ENCODE measurements at places on chromosomes 6 and 20.
A peak's percentile ranks its signal among the peaks of the same experiment; 100 is the strongest.

DNA sequence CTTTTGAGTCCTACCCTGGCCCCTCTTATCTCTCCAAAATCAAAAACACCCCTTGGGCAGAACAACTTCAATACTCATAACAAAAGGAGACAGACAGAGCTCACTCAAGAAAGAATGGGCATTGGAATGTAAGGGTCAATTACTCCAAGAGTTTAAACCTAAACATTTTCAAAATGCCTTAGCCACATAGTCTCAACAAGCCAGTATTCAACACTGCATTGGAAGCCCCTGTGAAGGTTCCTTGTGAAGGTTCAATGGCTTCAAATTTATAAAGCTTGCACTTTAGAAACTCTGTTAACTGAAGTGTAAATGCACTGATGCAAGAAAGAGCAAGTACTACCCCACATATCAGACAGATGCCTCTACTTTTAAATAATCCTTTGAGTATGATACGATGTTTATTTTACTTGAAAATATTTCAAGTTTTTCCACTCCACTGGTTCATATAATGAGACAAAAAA lies 139.1 kb upstream of the LAMP5 start:
- DNase-seq, result no peak

GRCh38 chr6:93621442-93621841 lies 202.1 kb upstream of the EPHA7 start:
- no peak for DNase-seq

DNA sequence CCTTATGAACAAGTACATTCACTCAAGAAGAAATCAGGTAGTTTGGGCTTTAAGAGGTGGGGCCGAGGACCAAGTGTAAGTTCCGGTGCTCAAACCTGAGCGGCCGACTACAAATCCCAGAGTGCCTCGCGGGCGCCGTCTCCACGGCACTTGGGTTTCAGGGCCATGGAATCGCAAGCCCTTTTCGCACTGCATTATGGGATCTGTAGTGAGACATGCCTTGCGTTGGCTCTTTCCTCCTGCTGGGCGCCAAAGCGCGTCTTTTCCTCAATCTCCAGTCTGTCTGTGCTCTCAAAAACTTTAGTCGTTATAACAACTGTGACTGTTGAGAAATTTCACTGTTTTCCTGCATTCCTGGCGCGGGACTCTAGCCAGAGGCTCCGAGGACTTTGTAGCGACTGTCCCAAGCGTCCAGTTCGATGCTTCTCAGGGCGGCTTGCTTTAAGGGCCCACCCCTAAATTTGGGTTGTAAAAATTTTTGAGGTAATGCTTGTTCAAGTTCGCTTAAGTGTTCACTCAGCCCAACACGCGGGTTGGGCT lies 408 bp upstream of the FBXO9 start:
- peak; percentile 96 for DNase-seq

DNA sequence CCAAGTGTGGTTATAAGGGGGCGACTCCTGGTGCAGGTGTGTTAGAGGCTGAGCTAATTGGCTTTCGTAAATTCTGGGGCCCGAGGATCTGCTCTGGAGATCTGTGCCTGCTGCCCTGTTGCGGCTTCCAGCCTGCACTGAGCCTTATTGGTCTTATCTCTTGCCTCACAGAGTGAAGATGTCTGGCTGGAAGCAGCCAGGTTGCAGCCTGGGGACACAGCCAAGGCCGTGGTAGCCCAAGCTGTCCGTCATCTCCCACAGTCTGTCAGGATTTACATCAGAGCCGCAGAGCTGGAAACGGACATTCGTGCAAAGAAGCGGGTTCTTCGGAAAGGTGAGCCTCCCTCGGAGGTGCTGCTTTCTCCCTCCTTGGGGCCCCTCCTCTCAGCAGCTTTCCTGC lies 20.0 kb downstream of the PRPF6 start:
- DNase-seq, result no peak

DNA sequence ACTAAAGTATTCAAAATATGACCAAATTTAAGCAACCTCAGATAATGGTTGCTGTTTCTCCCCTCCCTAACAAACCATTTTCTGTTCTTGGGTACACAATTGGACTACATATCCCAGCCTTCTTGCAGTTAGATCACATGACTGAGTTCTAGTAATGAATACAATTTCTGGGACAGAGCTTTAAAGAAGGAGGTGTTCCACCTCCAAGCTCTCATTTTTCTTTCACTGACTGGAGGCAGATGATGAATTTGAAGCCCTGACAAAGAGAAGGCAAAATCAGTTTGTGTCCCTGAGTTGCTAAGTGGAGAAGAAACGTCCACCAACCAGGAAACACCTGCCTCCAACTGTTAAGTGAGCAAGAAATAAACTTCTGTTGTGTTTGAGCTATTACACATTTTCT lies 117.2 kb downstream of the LCA5 start:
- no peak for DNase-seq

GRCh38 chr20:48620507-48621375 lies 207.1 kb downstream of the PREX1 start:
- peak; percentile 64 for DNase-seq

- DNase-seq, result no peak
These were observed 45.1 kb downstream of the FRK start for GRCh38 chr6:116015561-116015960.

- peak; percentile 1 for DNase-seq
These were observed 2.7 kb downstream of the SLC17A2 start for GRCh38 chr6:25927756-25928216.

GRCh38 chr20:20407891-20408805 lies 40.2 kb downstream of the INSM1 start:
- peak; percentile 11 for DNase-seq

DNA sequence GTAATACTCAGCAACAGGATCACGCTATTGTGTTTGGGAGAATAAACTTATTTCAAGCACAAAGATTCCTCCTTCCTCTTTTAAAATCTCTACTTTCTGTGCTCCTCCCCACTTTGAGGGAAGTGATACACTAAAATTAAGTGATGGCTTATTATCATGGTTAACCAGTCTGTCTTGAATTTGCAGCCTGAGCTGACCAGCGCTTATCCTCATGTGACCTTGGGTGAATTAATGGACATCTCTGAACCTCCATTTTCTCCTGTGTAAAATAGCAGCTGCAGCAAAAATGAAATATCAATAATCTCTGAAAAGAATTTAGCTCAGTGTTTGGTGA lies 222.6 kb downstream of the BCAS1 start:
- DNase-seq, result no peak

DNA sequence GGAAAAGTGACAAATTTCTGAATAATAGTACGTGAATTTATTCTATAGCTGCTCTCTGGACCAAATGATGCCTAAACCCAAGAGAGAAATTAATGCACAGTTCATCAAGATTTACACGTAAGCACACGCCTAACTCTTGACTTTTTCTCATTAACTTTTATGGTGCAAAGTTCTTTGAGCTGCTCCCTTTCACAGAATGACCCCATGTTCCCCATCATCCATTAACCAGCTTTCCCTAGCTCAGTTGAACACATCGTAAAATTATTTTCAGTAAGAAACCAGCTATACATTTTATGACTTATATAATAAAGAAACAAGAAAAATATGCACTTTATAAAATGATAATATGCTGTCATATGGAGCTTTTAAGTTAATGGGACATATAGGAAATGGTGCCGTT lies 54.3 kb downstream of the ID4 start:
- DNase-seq, result no peak

DNA sequence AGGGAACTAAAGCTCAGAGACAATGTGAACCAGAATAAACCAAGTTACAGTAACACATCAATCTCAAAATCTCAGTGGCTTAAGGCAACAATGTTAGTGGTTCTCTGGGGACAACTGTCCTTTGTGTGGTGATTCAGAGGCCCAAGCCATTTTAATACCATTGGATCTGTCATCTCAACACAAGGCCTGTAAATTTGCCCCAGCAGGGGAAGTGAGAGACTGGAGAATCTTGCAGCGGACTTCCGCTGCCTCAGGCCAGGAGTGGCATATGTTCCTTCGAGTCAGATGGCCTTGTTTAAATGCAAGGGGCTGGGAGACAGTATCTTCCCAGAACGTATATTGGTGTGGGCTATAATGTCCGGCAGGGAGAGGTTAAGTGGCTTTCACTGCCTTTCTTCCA lies 126.0 kb downstream of the CD83 start:
- DNase-seq, result no peak

DNA sequence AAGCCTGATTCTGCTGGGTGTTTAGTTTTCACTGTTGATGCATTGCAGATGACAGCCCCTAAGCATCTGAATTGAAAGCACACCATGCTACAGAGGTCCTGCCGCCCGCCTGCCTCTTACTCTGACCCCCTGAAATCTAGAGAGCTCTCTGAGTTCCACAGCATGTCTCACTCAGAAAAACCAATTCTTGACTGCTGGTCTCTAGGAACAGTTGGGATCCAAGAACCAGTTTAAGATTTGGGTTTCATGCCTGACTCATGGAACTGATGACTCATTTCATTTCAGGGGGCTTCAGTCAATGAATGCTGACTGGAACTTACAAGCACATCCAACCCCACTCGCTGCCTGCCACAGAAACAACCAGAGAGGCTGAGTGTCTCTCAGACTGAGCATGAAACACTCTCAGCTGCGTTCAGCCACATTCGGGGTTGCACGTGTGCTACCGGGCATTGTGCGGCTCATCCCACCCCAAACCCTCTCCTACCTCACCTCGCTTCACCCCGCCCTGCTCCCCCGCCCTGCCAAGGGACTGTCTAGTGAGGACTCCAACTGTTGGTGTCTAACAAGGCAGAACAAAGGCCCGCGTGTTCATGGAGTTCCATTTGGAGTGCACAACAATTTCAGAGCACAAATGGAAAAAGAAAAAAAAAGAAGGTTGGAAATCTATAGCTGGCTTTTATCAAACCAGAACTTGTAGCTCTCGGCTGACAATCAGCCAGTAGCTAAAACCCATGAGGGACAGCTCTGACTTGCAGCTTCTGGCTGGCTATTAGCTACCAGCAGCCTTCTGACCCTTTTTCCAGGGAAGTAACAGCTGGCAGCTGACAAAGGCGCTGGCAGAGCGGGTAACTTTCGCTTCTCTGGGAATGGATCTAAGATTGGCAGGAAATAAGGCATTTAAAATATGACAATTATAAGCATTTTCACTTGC lies 20.0 kb upstream of the TRAF3IP2 start:
- no peak for DNase-seq

GRCh38 chr6:41679696-41680095 lies 41.4 kb downstream of the MDFI start:
- DNase-seq, result no peak

DNA sequence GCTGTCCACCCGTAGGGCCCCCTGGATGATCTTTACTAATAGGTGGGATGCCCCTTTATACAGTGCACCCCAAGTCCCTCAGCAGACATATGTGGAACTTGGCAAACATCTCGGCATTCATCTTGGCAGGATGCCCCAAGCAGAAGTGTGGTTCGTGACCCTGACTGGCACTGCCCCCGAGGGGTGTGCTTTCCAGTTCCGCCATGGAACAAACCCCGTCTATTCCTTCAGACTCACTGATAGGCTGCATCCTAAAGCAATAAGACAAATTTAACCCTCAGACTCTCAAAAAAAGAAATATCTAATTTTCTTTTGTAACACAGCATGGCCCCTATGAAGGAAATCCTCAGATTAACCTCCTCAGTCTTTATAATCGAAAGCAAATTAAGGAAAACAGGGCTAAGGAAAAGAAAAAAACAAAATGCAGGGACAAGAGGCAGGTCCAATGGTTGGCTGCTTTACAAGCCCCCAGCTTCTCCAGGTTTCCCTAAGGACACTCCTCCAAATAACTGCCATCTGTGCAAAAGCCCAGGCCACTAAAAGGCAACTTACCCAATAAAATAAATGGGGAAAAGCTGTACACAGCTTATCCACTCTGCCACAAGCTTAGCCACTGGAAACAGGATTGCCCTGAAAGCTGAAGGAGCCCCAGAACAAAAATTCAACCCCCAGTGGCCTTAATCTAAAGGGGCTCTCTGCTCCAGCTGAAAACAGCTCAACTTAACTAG lies 30.5 kb upstream of the RIPK1 start:
- DNase-seq, result no peak

DNA sequence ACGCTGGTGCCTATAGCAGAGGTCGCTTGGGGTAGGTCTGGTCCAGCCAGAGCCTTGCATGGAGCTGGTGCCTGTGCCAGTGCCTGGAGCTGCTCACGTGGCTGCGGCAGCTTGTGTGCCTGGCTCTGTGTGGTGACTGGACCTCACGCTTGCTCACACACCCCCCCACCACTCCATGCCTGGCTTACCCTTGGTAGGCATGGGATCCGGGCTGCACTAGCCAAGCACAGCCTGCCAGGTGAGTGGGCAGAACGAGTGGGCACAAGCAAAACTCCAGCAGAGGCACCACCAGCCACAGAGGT lies 13.0 kb upstream of the DBNDD2 start:
- no peak for DNase-seq

DNA sequence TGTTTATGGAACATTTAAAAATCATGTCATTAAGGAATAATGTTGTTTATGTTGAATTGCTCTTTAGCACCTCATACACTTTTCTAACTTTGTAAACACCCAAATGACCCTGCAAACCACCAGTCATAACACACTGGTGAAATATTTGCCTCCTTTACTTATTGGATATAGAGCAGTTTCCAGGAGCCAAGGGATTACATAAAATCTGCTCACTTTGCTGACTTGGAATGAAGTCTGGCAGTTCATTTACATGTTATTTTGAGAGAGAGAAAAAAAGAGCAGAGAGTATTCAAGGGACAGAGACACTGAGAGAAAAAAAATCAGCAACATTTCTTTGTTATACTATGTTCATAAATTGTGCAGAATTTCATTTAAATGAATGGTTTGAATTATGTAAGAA lies 46.6 kb upstream of the DEFB112 start:
- no peak for DNase-seq

DNA sequence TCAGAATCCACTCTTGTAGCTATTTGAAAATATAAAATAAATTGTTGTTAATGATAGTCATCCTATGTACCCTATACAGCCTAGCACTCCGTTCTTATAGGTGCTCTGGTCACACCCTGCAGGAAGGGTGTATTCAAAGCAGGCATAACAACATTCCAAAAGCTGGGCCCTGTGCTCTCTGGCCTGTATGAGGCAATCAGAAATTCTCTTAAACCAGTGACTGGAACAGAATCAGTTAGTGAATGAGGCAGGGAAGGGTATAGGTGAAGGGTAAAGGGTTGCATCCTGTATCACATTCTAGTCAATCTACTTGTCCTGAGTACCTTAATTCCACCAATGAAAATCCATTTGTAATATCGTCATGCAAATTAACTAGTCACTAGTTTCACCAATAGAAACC lies 154.5 kb upstream of the ZNF217 start:
- DNase-seq, result no peak
